ENCODE measurements at places on chromosomes 1 and 21.

GRCh38 chr1:29577512-29577911 lies 341.2 kb downstream of the PTPRU start:
- no peak for DNase-seq

GRCh38 chr1:2416403-2416802 lies 4.0 kb upstream of the PEX10 start:
- no peak for DNase-seq

- no peak for DNase-seq
These were observed 207.1 kb downstream of the HHAT start for GRCh38 chr1:210535761-210536160.

DNA sequence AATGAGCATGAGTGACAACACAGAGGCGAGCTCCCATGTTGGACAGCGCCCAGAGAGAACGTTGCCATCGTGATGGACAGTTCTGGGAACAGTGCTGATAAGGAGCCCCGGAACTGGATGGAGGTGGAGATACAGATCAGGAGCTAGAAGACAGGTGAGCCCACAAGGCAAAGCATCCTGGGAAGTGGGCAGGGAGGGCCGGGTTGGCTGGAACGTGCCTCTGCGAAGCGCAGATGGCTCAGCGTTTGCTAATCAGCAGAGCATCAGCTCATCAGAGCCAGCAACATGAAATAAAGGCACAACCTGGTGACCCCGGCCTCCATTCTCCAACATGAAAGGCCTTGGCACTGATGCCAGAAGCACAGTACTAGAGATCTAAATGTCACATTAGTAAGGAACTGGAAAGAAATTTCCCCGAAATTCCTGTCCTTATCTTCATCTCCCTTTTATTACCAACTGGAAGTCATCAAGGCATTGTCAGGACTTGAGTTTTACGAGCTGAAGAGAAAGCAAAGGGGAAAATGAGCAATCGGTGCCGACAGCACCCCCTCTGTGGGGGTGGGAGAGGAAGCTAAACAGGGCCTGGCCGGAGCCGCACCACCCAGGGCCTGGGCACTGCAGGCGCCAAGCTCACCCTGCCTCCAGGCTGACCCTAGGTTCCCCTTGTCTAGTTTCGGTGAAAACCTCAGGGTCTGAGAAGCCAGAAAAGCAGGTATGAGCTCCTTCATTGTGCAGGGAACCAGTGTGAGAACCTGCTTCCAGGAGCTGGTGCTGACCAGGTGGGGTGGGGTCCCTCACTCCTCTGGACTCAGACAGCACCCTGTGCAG lies 19.9 kb downstream of the ABCA4 start:
- DNase-seq: no peak

DNA sequence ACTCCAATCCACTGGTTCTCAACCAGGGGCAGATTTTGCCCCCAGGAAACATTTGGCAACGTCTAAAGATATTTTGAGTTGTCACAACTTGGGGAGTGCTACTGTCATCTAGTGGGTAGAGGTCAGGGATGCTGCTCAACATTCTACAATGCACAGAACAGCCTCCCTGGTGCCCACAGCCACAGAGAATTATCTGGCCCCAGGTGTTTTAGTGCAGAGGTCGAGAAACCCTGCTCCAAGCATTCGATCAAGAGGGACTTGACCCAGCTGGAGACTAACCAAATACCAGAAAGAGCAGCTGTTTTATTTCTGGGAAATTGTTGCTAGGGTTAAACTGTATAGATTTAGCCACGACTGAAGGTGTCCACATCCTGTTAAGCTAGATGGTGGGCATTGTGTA lies 19.2 kb downstream of the CD247 start:
- DNase-seq: no peak

DNA sequence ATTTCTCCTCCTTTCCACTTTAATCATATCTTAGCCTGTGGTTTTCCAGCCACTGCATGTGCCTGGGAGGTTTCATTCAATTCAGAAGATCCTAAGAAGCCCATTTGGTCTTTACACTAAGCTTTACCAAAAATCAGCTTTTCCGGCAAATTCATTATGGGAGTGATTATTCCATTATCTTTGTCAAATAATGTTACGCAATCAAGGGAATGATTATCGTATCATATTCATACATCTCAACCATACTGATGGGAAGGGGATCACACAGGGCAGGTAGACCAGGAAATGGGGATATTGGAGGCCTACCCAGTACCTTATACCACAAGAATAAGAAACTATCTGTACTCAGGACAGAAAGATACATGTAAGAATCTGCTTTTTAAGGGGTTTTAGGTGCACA lies 440.5 kb downstream of the GPATCH2 start:
- no peak for DNase-seq

DNA sequence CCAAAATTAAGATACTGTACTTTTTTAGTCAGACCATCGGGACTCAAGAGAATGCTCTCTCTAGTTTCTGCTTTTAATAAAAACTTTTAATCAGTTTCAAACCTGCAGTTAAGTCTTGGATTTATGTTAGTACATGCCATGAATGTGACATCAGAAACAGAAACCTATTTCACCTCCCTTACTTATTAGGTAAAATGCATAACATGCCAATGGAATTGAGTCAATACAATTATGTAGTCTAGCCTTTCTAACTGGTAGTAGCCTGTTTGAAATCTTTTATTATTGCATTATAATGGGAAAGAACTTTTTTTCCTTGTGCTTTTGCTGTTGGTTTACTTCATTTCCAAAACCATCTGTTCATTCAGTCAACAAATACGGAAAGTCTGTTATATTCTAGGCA lies 4.8 kb downstream of the PHACTR4 start:
- no peak for DNase-seq

GRCh38 chr21:15495965-15496364 lies 233.8 kb upstream of the USP25 start:
- no peak for DNase-seq

- DNase-seq: no peak
These were observed 6.1 kb upstream of the MFAP2 start for GRCh38 chr1:16986560-16986959.

DNA sequence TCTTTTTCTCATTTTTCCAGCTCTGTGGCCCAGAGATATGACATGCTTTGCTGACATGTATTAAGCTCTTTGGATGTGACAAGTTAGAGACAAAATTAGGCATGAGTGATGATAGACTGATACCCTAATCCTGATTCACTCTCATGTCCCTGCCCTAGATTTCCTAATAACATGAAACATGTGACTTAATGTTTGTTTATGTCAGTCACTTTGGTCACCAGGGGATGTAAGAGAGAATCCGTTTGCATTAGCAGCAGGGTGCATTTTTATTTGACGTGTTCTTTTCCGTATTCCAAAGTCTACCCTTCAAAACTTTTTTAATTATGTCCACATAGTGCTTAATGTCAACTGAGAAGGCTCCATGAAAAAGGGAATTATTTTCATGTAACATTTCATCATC lies 192.4 kb downstream of the HMCN1 start:
- DNase-seq: no peak

GRCh38 chr1:62774971-62775595 lies 8.8 kb upstream of the ATG4C start:
- no peak for DNase-seq

DNA sequence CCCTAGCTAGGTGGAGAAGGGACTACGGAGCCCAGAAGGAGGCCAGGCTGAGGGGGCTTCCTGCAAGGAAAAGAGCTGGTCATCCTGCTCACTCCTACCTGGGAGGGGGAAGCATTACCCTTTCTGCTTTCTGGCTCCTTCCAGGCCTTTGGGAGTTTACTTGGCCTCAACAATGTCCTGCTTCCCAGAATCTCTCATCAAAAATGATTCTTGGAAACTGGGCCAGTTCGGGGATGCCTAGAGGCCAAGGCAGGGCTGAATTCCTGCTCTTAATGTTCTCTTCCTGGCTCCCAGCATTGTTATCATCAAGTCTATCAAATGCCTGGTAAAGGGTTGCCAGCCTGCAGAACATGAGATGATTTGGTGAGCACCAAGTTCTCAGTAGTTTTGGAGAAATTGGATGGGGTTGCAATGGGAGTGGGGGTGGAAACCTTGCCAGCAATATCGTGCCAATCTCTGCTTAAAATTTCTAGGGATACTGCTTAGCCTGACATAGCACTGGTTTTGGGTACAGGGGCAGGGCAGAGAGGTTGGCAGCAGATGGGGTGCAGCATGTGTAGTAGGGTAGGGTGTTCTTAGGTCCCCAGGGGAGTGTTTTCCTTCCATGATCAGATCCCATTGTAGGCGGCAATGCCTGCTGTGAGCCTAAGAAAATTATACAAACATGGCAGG lies 7.7 kb upstream of the PAFAH2 start:
- DNase-seq: no peak

- DNase-seq: peak; percentile 64
These were observed 995 bp upstream of the KIF26B start for GRCh38 chr1:245153552-245154428.

GRCh38 chr1:89098857-89099256 lies 27.1 kb downstream of the GBP2 start:
- no peak for DNase-seq

DNA sequence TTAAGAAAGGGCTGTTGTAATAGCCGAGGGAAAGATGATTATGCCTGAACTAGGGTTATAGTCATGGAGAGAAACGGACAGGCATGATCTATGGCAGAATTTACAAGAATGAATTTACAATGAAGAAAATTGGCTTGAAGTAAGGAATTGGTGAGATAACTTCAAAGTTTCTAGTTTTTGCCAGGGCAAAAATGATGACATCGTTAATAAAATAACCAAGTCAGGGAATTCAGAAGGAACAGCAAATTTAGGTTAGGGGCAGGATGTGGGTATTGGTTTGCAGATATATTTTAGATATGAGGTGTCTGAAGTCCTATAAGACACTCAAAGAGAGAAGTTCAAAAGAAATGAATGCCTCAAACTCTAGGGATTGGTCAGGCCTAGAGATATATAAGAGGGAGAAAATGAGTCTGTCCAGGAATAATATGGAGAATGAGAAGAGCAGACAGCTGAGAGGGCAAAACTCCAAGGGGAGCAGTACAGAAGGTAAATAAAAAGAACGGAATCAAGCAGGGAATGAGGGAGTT lies 62.8 kb downstream of the IARS2 start:
- no peak for DNase-seq

DNA sequence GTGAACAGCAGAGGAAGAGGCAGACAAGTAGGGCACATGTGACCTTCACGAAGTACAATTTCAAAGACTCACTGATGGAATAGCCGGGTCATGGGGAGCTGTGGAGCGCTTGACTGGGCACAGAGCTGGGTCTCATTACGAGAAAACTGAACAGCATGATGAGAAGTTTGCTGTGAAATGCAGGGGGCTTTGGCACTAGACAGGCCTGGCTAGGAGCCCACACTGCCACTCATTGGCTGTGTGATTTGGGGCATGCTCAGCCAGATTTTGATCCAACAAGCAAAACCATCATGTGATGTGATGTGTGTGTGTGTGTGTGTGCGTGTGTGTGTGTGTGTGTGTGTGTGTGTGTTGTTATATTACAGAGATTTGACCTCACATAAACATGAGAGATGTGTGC lies 4.9 kb upstream of the IFNGR2 start:
- no peak for DNase-seq

DNA sequence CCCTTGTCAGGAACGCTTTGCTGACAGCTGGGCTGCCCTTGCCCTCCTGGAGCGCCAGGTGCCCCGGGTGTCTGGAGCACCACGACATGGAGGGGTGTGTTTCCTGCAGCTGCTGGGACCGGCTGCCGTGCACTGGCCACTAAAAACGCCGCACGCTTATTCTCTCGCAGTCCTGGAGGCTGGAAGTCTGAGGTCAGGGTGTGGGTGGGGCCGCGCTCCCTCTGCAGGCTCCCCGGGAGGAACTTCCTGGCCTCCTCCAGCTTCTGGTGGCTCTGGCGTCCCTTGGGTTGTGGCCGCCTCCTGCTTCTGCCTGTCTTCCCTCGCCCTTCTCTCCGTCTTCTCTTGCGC lies 28.0 kb upstream of the PLCH2 start:
- no peak for DNase-seq

DNA sequence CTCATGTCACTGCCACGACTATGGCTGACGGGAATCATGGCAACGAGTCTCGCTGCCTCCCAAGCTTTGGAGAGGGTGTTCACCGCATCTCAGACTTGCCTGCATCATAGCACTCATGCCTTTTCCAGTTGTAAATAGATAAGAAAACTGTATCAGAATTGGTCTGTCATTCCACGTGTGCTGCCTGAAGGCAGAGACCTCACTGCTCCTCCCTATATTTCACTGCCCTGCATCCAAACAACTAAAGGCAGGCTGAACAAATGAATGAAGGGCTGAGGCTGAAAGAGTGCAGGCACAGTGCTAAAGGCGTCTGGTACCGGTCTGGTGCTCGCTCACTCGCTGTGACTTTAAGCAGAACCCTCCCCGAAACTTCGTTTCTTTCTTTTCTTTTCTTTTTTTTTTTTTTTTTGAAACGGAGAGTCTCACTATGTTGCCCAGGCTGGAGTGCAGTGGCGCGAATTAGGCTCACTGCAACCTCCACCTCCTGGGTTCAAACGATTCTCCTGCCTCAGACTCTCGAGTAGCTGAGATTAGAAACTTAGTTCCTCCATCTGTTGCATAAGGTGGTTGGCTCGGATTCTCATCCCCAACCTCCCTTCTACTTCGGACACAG lies 542 bp downstream of the EIF2B3 start:
- no peak for DNase-seq

DNA sequence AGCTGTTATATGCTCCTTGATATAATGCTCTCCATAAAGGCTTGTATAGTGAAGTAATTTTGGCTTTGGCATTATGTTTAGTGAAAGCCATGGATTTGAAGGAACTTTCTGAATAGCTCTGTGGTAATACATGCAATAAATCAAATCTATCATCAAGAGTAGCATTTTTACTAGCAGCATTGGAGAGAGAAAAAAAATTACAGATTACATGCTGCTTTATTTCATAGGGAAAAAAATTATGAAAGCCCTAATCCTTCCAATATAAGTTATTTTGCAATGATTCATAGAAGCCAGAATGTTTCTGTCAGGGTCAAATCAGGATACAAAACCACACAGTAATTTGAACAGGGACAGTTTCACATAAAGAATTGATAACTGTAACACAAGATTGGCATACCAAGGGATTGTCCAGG lies 250.0 kb downstream of the SPATA17 start:
- no peak for DNase-seq

- no peak for DNase-seq
These were observed 51.7 kb upstream of the LRRC8B start for GRCh38 chr1:89472886-89473417.

GRCh38 chr1:231878737-231879136 lies 252.1 kb downstream of the DISC1 start:
- no peak for DNase-seq

DNA sequence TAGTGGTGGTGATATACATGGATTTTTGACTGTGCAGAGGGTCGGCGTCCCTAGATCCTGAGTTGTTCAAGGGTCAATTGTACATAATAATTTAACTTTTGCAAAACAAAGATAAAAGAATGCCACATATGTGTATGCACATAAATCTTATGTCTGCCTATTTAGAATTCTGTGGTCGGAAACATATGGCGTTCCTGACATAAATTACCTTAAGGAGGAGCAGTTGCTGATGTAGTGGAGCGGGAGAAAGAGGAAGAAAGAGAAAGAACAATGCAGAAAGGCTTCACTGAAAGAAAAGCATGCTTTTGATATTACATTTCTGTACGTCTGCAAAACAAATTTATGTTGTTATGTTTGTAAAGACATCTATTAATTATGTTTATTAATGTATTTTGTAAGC lies 40.0 kb downstream of the S1PR1 start:
- DNase-seq: no peak

GRCh38 chr1:67701876-67702275 lies 16.9 kb downstream of the GADD45A start:
- DNase-seq: no peak

- no peak for DNase-seq
These were observed 285.6 kb upstream of the FMN2 start for GRCh38 chr1:239805851-239806772.

- DNase-seq: no peak
These were observed 14.8 kb downstream of the SIM2 start for GRCh38 chr21:36713746-36714145.
